ENCODE measurements at places on chromosomes 7 and 10. TPM values are rescaled to one million over a fixed set of nuclear protein-coding genes. Genes with fewer than 3 reads are reported as not detected.
A peak's percentile ranks its signal among the peaks of the same experiment; 100 is the strongest.

DNA sequence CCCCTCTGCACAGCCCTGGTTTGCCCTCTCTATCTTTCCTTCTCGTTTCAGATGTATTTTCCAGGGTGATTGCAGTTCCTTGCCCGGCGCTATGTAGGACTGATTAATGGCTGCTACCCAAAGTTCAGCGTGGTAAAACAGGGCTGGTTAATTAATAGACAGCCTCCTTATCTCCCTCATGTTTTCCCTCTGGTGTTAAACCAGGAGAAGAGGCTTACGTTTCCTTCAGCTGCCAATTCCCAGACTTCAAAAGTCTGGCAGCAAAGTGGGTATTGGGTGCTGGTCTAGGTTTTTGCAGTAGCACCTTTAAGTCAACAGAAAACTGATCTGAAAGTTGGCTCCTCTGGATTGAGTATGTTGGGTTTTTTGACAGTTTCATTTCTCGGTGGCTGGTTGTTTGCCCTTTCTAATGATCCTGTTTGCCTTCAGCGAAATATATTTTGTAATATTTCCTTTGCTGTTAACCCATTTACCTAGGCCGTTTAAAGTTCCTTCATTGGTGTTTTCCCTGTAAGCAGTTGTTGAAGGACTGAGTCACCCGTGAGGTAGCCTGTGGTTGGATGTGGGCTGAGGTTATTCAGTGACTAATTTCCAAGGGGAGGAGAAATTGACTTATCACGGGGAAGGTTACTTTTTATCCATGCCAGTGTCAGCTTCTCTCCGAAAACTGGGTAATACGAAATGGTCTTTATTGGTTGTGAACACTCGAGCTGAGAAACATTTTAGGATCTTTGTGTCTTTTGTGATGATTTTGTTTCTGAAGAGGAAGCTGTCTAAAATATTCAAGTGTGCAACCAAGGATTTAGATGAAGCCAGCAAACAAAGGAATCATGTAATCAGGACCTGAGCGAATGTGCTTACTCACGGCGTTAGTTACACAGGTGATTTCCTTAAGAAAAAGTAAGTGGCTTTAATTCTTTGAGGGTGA, 257.2 kb downstream of the KIAA1217 start:
- peak overlapping the region; percentile 49 for H3K4me3 ChIP-seq
- peaks cover 7% of the 10 kb centered on the region for H3K4me1 ChIP-seq
- H3K27ac ChIP-seq: peak overlapping the region; percentile 25
- no peaks in the 10 kb centered on the region for H3K27me3 ChIP-seq
- DNase-seq: peak; percentile 77

DNA sequence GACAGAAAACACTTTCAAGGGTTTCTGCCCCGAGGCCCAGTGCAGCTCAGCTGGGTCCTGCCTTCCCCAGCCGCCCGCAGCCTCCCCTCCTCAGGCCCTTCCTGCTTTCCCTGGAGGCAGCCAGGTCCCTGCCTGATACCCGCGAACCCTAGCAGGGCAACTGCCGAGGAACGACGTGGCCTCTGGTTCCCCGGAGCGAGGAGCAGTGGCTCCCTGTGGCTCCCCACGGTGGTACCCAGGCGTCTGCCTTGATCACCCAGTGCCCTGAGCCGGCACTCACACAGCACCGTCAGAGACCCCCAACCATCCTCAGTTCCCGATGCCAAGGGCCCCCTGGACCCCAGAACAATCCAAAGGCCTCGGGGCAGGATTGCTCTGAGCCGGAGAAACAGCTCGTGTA, 58.3 kb downstream of the CFAP46 start:
- no peak overlapping the region for H3K27ac ChIP-seq
- H3K36me3 ChIP-seq: no peaks in the 10 kb centered on the region
- DNase-seq: no peak
- no peaks in the 10 kb centered on the region for H3K27me3 ChIP-seq
- H3K4me1 ChIP-seq: no peaks in the 10 kb centered on the region

DNA sequence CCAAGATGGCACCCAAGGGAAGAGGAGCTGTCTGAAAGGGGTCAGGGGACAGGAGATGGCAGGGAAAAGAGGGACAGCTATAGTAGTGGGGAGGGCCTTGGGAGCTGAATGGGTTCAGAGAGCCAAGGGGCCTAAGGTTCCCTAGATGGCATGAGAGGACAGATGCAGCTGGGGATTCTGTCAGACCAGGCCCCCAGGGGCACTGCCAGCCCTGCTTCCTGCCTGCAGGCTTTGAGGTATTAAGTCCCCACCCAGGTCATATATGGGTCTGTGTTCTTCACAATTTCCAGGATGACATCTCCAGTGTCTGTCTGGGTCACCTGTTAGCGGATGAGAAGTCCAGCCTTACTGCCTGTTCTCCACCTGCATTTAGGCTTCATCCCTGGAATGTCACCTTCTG, 56.7 kb downstream of the NEURL1 start:
- H3K36me3 ChIP-seq: no peaks in the 10 kb centered on the region
- H3K4me3 ChIP-seq: no peak overlapping the region
- peaks cover 4% of the 10 kb centered on the region for H3K4me1 ChIP-seq
- DNase-seq: no peak
- no peaks in the 10 kb centered on the region for H3K27me3 ChIP-seq

DNA sequence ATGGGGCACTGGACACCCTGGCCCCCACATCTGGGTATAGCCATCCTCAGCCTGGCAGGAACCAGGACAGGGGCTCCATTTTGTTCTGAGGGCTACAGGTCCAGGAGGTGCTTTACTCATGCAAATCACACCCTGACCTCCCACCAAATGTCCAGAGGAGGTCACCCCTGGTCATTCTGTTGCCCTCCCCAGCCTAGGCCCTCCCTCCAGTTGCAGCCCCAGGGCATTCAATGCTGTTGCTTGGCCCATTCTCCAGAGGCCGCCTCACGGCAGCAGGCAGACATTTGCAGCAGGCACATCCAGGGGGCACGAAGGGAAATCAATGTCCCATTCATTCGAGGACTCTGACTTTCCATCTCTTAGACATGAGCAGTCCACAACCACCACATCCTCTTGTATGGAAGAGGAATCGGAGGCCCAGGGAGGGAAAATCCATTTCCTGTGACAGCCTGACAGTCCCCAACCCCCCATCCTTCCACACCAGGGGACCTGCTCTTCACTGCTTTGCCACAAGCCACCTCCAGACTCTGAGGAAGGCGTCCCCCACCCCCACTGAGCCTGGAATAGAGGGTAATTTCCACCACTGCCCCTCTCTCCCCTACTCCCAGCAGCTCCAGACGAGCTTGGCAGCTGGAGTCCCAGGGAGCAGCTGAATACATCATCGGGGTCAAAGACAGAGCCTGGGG, 76.2 kb upstream of the UNC5B start:
- H3K4me1 ChIP-seq: no peaks in the 10 kb centered on the region
- H3K27me3 ChIP-seq: peaks cover 24% of the 10 kb centered on the region
- no peaks in the 10 kb centered on the region for H3K36me3 ChIP-seq

DNA sequence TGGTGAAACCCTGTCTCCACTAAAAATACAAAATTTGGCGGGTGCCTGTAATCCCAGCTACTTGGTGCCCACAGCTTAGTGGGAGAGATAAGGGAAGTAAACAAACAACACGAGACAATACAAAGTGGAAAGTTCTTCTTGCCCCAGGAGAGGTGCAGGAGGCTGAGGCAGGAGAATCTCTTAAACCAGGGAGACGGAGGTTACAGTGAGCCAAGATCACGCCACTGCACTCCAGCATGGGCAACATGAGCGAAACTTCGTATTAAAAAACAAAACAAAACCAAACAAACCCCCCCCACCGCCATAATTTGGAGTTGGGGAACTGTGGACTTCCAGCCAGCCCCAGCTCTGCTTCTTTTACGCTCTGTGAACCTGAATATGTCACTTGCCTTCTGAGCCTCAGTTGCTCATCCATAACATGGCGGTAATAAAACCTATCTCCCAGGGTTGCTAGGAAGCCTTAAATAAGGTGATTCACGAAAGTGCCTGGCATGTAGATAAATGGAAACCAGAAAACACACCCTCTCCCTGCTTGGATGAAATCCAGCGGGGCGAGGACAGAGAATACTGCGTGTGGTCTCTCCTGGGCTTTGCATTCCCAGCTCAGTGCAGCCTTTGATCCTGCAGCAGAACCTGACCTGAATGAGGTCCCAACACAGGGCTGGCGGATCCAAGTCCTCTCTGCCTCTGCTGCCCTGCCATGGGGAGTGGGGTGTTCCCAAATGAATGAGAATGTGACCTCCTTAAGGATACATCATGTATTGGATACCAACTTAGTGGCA, 10.2 kb downstream of the MLXIPL start:
- no peak overlapping the region for H3K4me3 ChIP-seq
- no peak for DNase-seq
- H3K36me3 ChIP-seq: peaks cover 4% of the 10 kb centered on the region
- peaks cover 19% of the 10 kb centered on the region for H3K4me1 ChIP-seq
- H3K27me3 ChIP-seq: no peaks in the 10 kb centered on the region
- no peak overlapping the region for H3K27ac ChIP-seq

- no peaks in the 10 kb centered on the region for H3K36me3 ChIP-seq
- H3K4me1 ChIP-seq: peaks cover 23% of the 10 kb centered on the region
- no peak for DNase-seq
- no peak overlapping the region for H3K4me3 ChIP-seq
- no peaks in the 10 kb centered on the region for H3K27me3 ChIP-seq
These were observed 14.2 kb downstream of the SNX8 start for GRCh38 chr7:2299870-2300512.

DNA sequence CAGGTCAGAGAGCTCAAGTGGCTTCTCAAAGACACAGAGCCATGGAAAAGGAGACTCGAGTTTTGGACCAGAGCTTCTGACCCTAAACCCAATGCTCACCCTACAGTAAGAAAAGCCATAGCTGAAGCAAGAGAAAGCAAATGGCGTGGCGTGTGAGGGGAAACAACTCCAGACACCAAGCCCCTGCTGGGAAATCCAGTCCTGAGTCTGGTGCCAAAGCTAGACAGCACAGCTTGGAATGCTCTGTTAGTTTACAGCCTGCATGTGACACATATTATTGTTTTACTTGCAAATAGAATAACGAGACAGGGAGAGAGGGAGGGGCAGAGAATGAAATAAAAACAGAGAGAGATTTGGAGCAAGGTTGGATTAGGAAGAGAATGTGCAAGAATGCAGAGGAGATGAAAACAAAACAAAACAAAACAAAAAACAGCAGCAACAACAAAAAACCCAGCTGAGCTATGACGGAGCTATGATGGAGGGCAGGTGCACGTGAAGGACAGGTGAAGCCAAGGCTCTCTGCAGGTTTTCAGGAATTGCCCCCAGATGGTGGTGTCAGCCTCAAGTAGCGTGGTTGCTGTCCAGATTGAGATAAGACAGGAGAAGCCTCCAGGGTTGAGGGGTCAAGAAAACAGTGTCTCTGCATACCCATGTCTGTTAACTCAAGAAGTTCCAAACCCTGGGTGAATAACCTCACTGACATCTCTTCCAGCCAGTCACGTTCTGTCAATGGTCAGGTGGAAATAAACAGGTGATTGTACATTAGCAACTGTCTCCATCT, 69.7 kb upstream of the LRRC18 start:
- H3K36me3 ChIP-seq: no peaks in the 10 kb centered on the region
- no peak overlapping the region for H3K27ac ChIP-seq
- H3K27me3 ChIP-seq: peaks cover 14% of the 10 kb centered on the region

- no peak overlapping the region for H3K4me3 ChIP-seq
- H3K4me1 ChIP-seq: peaks cover 23% of the 10 kb centered on the region
- no peaks in the 10 kb centered on the region for H3K27me3 ChIP-seq
- no peaks in the 10 kb centered on the region for H3K36me3 ChIP-seq
- DNase-seq: no peak
These were observed 61.4 kb downstream of the ST7 start for GRCh38 chr7:117014673-117015133.

GRCh38 chr7:17706734-17707133, 233.6 kb downstream of the SNX13 start:
- H3K27ac ChIP-seq: no peak overlapping the region
- no peak overlapping the region for H3K4me3 ChIP-seq
- no peaks in the 10 kb centered on the region for H3K36me3 ChIP-seq
- peak; percentile 65 for DNase-seq
- no peaks in the 10 kb centered on the region for H3K4me1 ChIP-seq

GRCh38 chr7:80682744-80683143, 44.3 kb downstream of the CD36 start:
- H3K4me1 ChIP-seq: peaks cover 5% of the 10 kb centered on the region
- DNase-seq: no peak
- H3K36me3 ChIP-seq: no peaks in the 10 kb centered on the region
- no peaks in the 10 kb centered on the region for H3K27me3 ChIP-seq
- no peak overlapping the region for H3K27ac ChIP-seq

- no peaks in the 10 kb centered on the region for H3K27me3 ChIP-seq
- no peak for DNase-seq
- no peaks in the 10 kb centered on the region for H3K36me3 ChIP-seq
- no peak overlapping the region for H3K27ac ChIP-seq
- H3K4me3 ChIP-seq: no peak overlapping the region
- no peaks in the 10 kb centered on the region for H3K4me1 ChIP-seq
These were observed 214.2 kb downstream of the ZNF248 start for GRCh38 chr10:37643187-37643586.

DNA sequence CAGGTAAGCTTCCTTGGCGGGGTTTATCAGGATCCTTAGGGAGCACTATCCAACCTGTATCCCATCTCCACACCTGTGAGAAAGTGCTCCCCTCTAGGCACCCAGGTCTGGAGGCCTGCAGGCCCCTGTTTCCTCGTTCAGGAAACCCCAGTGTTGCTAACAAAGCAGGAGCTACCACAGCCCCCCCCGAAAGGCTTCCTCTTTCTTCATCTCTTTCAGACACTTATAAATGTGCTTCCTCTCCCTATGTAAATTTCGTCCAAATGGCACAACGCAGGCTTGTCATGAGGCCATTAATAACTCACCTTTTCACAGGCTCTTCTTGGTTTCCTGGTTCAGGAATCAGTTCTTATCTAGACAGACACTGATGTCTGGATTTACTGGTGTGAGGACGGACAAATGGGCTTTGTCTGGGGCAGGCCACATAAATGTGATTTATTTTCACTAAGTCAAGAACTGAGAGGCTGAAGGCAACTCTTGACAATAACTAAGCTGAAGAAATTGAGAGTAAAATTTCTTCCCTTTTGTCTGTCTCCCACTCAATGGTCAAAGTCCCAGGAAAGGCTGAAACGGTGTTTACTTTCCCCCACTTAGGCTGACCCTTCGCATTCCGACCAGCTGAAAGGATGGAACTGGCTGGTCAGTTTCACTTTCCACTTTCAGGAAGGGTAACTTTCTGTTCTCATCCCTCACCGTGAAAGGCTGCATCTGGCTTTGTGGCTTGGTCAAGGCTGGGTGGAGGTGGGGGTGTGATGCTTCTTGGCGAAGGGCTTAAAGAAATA, 46.8 kb downstream of the PIK3AP1 start:
- H3K27me3 ChIP-seq: no peaks in the 10 kb centered on the region
- H3K4me1 ChIP-seq: peaks cover 26% of the 10 kb centered on the region
- no peak overlapping the region for H3K4me3 ChIP-seq

DNA sequence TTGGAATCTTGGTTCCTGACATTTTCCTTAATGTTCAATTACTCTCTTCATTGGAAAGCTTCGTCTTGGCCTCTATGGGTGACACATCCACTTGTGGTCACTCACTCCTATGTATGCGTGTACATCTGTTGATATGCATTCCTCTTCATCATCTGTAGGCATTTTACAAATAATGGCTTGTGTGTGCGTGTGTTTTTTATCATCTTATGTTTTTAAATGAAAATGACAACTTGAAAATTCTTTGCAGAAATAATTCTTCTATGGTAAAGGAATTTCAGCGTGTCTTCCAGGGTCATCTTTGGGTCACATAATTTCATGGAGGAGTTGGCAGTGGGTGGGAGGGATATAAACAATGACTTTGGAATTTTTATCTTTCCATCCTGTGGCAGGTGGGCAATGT, 925.1 kb downstream of the LRMDA start:
- H3K4me1 ChIP-seq: no peaks in the 10 kb centered on the region
- no peak overlapping the region for H3K27ac ChIP-seq
- H3K36me3 ChIP-seq: no peaks in the 10 kb centered on the region
- 0 out of 2 replicates have a peak, but pooled peaks cover 1% of the 10 kb centered on the region for H3K27me3 ChIP-seq

The ELFN1 gene
- total RNA-seq: 4.4 TPM

The PRLHR gene
- total RNA-seq: not detected

The GATA3 gene
- total RNA-seq: 2.7 TPM

All from HCT116 (cell line).